ENCODE measurements at places on chromosomes 16 and 17.

DNA sequence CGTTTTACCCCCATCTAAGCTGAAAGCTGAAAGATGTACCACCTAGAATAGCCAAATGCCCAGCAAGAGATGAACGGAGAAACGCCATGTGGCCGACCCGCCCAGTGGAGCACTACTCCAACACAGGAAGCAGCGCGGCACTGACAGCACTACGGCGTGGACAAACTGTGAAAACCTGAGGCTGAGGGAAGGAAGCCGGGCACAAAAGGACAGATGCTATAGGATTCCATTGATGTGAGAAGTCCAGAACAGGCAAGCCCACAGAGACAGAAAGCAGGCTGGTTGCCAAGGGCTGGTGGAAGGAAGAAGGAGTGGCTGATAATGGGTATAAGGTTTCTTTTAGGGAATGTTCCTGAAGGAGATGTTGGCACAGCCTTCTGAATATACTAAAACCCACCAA is 29.4 kb upstream of the SLC38A8 start:
- no peak for DNase-seq

- no peak for DNase-seq
Observed at GRCh38 chr16:47624563-47624962, 163.4 kb downstream of the PHKB start.

- DNase-seq: no peak
Observed at GRCh38 chr17:45869676-45870341, 24.5 kb upstream of the MAPT start.

- peak; percentile 47 for DNase-seq
Observed at GRCh38 chr17:40425741-40426140, 8.0 kb upstream of the TOP2A start.

DNA sequence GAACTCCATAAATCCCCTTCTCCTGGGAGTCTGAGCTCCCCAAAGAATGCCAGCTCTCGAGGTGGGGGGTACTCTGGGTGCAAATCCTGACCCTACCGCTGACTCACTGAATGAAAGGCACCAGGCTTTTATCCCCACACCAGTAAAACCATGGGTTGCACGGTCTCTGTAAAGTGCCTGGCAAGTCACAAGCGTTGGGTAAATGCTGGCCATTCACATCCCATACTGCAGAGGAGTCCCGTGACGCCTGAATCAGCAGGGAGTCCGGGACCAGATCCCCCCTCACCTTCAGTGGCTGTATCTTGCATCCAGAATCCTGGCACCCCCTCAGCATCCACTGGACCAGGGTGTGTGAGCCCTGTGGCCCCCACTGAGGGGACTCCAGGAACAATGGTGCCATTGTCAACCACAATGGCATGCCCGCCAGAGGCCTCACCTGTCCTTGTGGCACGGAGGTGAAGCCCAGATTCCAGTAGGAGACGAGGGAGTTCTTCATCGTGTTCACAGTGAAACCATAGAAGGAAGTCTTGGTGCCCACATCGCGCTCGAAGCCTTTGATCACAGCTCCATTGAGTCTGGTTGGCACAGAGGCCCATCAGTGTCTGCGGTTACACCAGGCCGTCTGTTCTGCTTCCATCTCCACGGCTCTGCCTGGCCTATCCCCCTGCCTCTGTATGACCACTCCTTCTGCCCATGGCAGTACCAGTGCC is 13.3 kb downstream of the ST6GALNAC2 start:
- no peak for DNase-seq

GRCh38 chr17:82112181-82112913 is 14.3 kb upstream of the FASN start:
- no peak for DNase-seq

DNA sequence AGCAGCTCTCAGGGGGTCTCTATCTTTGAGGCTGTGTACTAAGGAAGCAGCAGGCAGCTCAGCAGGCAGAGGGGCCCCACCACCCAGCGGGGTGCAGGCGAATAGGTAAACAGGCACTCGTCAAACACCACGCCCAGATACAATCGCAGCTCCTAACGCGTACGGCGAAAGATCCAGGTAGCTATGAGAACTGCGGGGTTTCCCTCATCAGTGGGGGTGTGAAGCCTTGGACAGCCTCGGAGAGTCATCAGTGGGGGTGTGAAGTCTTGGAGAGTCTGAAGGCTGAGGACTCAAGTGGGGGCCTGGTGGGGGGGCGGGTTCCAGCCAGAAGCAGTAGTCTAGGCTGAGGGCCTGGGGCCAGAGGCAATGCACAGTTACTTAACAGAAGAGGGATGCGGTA is 69.0 kb downstream of the RTN4RL1 start:
- DNase-seq: no peak

DNA sequence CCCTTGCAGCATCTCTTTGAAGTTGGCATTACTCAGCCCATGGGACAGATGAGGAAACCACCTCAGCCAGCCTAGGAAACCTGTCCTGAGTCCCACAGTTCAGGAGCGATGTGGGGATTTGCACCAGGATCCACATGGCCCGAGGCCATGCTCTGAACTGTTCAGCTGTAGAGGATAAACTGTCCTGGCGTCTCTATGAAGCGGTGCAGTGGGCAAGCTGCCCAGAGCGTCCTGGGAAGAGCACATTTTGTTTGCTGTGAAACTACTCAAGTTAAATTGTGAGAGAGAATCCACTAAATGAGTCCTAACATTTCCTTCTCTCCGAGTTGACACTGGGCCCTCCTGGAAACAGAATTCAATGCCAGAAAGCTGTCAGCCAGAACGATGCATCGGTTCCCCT is 276.6 kb upstream of the TNRC6C start:
- DNase-seq: peak; percentile 63

GRCh38 chr17:82923366-82924113 is 83.7 kb upstream of the ZNF750 start:
- no peak for DNase-seq

DNA sequence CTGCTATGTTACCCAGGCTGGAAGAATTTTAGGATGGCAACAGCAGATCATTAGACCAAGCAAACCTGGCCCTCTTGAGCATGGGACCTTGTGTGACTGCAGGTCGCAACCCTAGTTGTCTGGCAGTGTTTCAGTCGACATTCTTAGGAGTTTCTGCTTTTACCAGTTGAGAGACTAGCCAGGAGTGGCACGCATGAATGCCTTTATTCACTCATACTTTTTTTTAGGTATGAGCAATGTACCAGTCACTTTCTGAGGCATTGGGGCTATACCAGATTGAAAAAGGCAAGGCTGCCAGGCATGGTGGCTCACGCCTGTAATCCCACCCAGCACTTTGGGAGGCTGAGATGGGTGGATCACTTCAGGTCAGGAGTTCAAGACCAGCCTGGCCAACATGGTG is 28.2 kb upstream of the HAS3 start:
- no peak for DNase-seq

DNA sequence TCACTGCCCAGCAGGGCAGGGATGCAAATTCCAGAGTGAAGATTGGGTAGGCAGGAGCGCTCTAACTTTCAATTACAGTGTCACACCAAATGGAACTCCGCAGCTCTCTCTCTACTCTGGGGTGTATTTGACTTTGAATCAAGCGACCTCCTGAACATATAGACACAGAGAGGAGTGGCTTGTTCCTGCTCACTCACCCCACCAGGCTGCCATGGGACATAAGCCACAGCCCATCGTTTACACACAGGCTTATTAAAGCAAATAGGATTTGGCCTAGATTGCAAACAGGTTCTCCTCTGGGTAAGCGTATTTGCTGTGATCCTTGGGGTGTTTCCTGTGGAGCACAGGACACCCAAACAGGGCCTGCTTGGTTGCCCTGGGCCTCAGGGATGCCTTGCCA is 281.6 kb upstream of the CCL2 start:
- no peak for DNase-seq

- DNase-seq: no peak
Observed at GRCh38 chr17:39198186-39198566, 707 bp upstream of the CACNB1 start.

GRCh38 chr16:30488764-30489605 is 16.4 kb downstream of the ITGAL start:
- no peak for DNase-seq

GRCh38 chr16:74774223-74775139 is at the start of gene FA2H:
Gene FA2H (minus strand): TSS chr16:74774820. CDS start chr16:74774755, 65 bp downstream.
- no peak for DNase-seq

DNA sequence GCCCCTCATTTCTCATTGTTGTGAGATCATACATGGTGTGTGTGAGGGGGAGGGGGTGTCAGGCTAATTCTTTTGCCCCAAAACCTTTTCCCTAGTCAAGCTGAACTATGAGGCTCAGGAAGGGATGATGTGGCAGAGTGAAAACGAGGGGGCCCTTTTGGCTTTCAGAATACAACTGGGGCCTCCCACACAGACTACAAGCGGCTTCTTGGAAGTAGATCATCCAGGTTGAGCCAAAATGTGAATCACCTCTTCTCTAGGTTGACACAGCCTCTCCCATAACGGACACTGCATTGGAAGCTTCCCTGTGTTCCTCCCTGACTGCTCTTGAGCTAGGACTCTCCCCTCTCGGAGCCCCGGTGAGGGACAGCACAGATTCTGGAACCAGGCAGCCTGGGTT is 2.3 kb upstream of the ALKBH5 start:
- DNase-seq: no peak

GRCh38 chr17:83187782-83188311 is 108.4 kb downstream of the METRNL start:
- no peak for DNase-seq

GRCh38 chr16:12238598-12238997 is 262.1 kb downstream of the SNX29 start:
- DNase-seq: no peak

- DNase-seq: no peak
Observed at GRCh38 chr16:86321491-86321890, 188.8 kb upstream of the FOXF1 start.
